ENCODE measurements at places on chromosomes 3 and 15.

DNA sequence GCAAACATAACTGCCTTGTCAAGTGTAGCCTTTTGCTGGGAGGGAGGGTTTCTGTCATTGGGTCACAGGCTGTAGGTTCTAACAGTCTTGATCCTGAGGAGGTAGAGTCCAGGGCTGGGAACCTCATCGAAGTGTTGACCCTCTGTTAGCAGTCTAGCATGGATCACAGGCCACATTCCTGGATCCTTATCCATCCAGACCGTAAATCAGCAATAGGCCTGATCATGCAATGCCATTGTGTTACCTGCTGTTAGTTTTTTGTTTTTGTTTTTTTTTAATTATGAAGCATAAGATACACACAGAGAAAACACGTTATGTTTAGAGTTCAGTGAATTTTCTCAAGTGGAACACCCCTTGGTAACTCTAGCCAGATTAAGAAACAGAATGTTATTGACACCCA, 282.0 kb upstream of the TPM1 start:
- no peak overlapping the region for H3K4me3 ChIP-seq
- peaks cover 13% of the 10 kb centered on the region for H3K4me1 ChIP-seq
- no peak for DNase-seq
- no peaks in the 10 kb centered on the region for H3K27me3 ChIP-seq
- H3K27ac ChIP-seq = no peak overlapping the region

DNA sequence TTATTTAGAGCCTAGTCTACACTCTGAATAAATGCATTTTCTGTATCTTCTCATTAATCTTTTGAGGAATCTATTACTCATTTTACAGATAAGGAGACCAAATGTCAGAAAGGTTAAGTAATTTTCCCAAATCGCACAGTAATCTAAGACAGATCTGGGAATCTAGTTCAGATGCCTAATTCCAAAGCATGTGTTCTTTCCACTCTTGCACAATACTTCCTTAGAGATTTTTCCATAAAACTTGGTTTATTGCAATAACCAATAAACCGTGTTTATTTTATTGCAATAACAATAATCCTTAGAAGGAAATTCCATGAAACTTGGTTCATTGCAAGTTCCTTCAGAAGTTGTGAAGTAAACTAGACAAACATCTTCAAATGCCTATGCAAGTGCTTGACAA, 17.4 kb upstream of the COL8A1 start:
- H3K4me3 ChIP-seq = no peak overlapping the region
- DNase-seq = no peak
- no peaks in the 10 kb centered on the region for H3K4me1 ChIP-seq
- no peaks in the 10 kb centered on the region for H3K27me3 ChIP-seq

DNA sequence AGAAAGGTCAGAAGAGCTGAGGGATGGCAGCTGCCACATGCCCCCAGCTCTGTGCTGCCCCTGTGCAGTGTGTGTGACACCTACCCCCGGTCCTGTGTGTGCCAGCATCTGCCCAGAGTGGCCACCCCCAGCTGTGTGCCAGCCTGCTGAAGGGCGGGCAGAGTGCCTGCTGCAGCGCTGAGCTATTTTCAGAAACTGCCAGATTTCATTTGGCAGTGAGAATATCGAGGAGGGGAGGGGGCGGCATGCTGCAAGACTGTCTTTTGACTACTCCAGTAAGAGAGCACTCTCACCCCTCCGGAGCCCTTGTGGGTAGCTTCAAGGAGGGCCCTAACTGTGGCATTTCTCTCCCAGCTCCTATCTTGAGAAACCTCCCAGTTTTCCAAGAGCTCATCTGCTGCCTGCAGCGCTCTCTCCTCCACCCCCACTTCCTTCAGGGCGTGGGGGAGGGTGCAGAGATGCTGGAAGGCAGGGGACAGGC, 25.2 kb upstream of the DOCK3 start:
- DNase-seq = no peak
- H3K27ac ChIP-seq = no peak overlapping the region
- no peak overlapping the region for H3K4me3 ChIP-seq
- no peaks in the 10 kb centered on the region for H3K27me3 ChIP-seq

DNA sequence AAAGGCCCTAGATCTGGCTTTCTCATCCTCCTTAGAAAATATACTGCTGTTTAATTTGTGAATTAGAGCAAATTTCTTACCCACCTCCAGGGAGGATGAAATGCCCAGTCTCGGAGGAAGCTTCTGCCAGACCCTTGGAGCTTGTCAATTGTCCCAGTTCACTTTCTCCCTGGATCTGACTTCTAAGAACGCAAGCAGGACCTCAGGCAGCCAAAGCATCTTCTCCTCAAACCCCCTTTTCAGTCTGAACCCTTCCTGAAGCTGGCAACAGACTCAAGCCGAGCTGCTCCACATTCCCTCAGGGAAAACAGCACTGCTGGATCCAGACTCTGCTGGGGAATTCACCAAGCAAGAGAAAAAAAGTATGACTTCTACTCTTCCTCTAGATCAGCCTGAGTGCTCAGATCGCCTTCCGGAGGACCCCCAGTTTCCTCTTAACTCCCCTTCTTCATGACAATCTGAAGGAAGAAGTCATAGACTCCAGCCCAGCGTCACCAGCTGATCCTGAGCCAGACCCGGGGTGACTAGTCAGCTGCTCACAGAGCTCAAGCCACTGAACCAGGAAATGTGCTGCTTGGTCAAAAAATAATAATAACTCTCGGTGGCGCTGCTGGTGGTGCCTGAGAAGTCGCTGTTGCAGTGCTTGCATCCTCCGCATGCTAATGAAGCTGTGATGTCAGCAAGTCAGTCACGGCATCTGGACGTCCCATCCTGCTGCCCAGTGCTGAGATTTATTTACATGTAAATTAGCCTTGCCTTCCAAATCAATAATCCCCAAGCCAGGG, at the start of gene PRICKLE2:
Gene PRICKLE2 (minus strand): TSS at position 641 of the 785 bp plus-strand sequence. CDS start 26,539 bp downstream, outside the sequence.
- H3K27ac ChIP-seq = peak within 1 kb of the TSS; percentile 87
- no peaks in the 10 kb centered on the region for H3K36me3 ChIP-seq
- peaks cover 46% of the 10 kb centered on the region for H3K4me1 ChIP-seq

DNA sequence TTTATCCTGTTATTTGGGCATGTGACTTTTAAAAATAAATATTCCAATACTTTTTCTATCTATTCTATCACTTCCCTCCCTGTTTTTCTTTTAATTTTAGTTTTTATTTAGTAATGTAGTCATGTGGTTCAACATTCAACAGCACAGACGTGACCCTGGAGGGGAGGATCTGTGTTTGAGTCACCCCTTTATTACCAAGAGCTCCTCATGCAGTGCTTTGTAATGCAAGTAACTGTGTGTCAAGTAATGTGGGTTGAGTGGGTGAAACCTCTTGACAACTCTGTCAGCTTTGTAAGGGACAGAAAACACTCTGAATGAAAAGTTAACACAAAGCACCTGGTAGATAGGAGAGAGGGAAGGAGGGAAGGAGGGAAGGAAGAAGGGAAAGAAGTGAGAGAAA, 89.7 kb upstream of the FGF12 start:
- H3K4me1 ChIP-seq = peaks cover 34% of the 10 kb centered on the region
- H3K27ac ChIP-seq = no peak overlapping the region
- H3K27me3 ChIP-seq = no peaks in the 10 kb centered on the region
- H3K36me3 ChIP-seq = no peaks in the 10 kb centered on the region
- H3K4me3 ChIP-seq = no peak overlapping the region

GRCh38 chr15:42065468-42065867, 28.9 kb downstream of the PLA2G4D start:
- H3K4me3 ChIP-seq = no peak overlapping the region
- no peak overlapping the region for H3K27ac ChIP-seq
- peaks cover 6% of the 10 kb centered on the region for H3K36me3 ChIP-seq

DNA sequence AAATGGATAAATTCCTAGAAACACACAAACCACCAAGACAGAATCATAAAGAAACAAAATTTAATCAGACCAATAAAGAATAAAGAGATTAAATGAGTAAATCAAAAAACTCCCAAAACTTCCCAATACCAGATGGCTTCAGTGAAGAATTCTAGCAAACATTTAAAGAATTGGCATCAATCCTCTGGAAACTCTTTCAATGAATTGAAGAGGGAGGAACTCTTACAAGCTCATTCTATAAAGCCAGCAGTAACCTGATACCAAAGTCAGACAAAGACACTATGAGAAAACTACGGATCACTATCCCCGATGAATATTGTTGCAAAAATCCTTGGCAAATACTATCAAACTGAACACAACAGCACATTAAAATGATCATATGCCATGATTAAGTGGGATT, 81.9 kb upstream of the SLCO2A1 start:
- H3K4me3 ChIP-seq = no peak overlapping the region
- H3K36me3 ChIP-seq = peaks cover 14% of the 10 kb centered on the region
- H3K27ac ChIP-seq = no peak overlapping the region

DNA sequence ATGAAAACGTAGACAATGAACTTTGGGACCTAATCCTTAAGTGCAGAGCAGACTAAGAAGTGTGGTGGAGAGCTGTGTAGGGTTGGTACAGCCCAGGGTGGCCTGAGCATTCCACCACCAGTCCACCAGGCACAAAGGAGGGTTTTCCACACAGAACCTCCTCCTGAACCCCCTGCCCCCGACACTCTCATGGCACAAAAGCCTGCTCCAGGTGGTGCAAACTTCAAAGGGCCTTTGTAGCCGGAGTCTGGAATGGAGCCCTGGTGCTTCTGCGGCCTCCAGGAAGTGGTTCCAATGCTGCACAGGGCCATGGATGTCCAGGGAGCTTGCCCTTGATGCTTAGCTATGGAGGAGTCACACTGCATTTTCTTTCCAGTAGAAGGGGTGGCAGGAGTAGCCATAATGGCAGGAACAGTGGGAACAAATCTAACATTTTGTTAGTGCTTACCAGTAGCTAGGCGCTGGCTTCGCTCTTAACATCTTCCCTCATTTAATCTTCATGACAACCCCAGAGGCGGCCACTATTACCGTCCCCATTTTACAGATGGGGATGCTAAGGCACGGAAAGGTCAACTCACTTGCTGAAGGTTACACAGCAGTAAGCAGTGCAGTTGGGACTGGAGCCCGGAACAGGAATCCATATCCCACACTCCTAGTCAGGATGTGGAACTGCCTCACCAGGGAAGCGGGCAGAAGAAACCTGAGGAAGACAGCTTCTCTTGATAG, 68.6 kb downstream of the LRIG1 start:
- peaks cover 9% of the 10 kb centered on the region for H3K27me3 ChIP-seq

DNA sequence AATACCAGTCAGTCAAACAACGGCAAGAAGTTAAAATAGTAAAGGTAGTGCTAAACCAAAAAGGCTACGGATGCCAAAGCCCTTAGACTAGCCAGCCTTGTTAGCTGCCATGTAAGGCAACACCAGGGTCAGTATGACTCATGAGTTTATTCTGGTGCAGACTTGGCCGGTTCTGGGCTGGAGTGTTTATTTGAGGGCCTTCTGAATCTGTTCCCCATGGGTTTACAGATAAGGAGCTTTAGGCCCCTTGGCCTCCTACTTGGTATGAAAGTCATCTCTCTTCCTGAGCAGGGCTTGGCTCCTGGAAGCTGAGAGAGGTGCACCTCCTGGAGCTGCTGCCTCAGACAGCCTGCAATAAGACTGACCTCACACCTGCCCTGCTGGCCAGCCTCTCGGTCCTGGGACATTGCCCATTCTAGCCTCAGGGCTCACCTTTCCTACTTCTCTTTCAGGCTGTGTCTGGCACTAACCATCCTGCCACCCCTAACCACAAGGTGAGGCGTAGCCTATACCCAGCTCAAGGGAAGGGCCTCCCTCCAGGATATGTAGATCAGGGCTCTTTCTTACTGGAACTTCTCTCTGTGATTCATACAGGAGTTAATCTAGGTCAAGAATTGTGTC, 10.4 kb upstream of the RTP1 start:
- peaks cover 3% of the 10 kb centered on the region for H3K4me1 ChIP-seq
- no peak for DNase-seq
- no peaks in the 10 kb centered on the region for H3K36me3 ChIP-seq
- H3K4me3 ChIP-seq = no peak overlapping the region

DNA sequence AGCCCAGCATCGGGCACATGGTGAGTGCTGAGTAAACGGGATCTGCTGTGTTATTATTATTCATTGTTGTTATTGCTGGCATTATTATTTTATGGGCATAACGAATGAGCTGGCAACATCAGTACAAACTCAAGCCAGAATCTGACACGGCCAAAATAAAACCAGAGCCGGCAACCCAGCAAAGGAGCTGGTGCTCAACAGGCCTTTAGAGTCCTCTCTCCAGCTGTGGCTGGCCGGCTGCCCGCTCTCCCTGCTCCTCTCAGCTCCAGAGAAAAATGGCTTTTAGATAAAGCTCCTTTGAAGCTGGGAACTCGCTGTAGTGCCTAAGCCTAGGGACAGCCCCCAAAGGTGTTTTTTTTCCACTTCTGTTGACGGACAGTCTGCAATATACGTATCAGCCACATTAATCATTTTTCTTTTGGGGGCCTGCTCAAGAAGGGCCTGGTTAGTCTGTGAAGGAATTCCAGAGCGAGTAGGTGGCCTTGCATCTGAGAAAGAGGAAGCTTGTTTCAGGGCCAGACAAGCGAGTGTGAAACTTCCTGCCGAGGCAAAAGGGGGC, 193.9 kb upstream of the UBE2E1 start:
- peaks cover 55% of the 10 kb centered on the region for H3K27me3 ChIP-seq
- no peak overlapping the region for H3K27ac ChIP-seq
- peak overlapping the region; percentile 20 for H3K4me3 ChIP-seq
- DNase-seq = peak; percentile 75

GRCh38 chr3:50525987-50526386, 22.6 kb upstream of the CACNA2D2 start:
- no peaks in the 10 kb centered on the region for H3K36me3 ChIP-seq
- no peak overlapping the region for H3K4me3 ChIP-seq
- peak; percentile 55 for DNase-seq
- peaks cover 59% of the 10 kb centered on the region for H3K27me3 ChIP-seq

GRCh38 chr3:62446337-62446940, 73.1 kb upstream of the FEZF2 start:
- H3K27me3 ChIP-seq = peaks cover 36% of the 10 kb centered on the region
- H3K27ac ChIP-seq = no peak overlapping the region
- no peak overlapping the region for H3K4me3 ChIP-seq
- H3K4me1 ChIP-seq = no peaks in the 10 kb centered on the region
- no peak for DNase-seq
- no peaks in the 10 kb centered on the region for H3K36me3 ChIP-seq

DNA sequence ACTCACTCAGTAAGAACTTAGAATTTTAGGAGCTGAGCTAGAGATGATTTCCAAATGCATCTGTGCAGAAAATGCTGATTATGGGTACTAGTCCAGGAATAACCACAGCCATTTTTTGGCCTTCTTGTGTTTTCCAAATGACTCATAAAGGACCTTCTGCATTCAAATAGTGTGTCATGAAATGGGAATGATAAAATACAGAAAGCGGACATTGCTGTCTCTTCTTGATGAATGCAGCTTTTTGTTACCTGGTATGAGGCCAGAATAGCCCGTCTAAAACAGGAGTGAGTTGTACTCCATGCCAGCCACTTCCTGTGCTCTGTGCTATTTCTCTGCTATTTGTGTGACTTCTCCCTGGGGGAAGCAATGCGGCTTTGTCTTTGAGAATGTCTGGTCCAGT, 20.5 kb upstream of the FRMD5 start:
- DNase-seq = no peak
- no peaks in the 10 kb centered on the region for H3K36me3 ChIP-seq
- H3K4me3 ChIP-seq = no peak overlapping the region
- no peaks in the 10 kb centered on the region for H3K4me1 ChIP-seq
- no peak overlapping the region for H3K27ac ChIP-seq

GRCh38 chr3:42459151-42459550, 43.3 kb upstream of the VIPR1 start:
- no peaks in the 10 kb centered on the region for H3K36me3 ChIP-seq
- H3K4me1 ChIP-seq = no peaks in the 10 kb centered on the region
- no peak for DNase-seq
- H3K27ac ChIP-seq = no peak overlapping the region
- H3K4me3 ChIP-seq = no peak overlapping the region
